ENCODE measurements at places on chromosomes 2 and 18. TPM values are rescaled to one million over a fixed set of nuclear protein-coding genes. Genes with fewer than 3 reads are reported as not detected.

Gene RMND5A
- total RNA-seq: 77.8 TPM

GRCh38 chr2:165312999-165313398, 73.8 kb downstream of the SCN2A start:
- no peak for DNase-seq

DNA sequence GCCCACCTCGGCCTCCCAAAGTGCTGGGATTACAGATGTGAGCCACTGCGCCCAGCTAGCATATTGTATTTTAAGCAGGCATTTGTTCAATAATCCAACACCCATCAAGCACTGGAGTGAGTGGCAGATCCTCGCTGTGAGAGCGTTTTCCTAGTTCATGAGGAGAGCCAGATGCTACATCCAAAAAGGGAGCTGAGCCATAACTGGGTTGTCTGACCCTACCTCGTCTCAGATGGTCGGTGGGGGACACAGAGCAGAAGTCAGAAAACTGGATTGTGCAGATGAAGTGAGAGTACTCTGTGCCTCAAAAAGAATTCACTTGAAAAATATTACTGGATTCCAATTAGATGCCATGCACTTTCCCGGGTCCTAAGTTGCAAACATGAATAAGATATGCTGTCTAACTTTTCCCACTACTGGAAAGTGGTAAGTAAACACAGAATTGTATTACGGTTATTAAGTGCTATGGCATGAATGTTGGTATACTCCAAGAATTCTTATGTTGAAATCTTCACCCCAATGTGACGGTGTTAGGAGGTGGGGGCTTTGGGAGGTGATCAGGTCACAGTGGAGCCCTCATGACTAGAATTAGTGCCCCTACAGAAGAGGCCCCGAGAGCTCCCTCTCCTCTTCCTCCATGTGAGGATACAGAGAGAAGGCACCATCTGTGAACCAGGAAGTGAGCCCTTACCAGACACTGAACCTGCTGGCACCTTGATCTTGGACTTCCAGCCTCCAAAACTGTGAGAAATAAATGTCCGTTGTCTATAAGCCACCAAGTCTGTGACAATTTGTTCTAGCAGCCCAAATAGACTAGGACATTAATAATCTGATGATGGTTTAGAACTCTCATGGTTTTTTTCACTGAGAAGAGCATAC, 21.5 kb downstream of the SOWAHC start:
- no peak for DNase-seq

DNA sequence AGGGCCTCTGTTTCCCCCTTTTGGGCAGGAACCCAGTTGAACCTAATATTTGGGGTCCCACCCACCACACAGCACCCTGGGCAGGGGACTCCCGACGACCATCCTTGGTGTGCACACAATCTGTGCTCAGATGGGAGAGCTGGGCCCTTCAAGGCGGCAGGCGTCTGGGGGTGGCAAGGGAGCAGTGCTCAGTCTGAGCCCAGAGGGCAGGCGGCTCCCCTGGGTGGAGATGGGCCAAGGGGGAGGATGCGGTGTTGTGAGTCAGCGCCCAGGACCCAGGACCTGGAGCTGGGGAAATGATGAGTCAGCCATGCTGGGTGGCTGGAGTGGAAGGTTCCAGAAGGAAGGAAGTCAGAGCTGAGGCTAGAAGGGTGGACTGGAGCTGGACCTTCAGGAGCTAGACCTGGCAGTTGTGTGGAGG, 3.8 kb downstream of the PROM2 start:
- no peak for DNase-seq

Gene MC2R
- not detected for total RNA-seq

DNA sequence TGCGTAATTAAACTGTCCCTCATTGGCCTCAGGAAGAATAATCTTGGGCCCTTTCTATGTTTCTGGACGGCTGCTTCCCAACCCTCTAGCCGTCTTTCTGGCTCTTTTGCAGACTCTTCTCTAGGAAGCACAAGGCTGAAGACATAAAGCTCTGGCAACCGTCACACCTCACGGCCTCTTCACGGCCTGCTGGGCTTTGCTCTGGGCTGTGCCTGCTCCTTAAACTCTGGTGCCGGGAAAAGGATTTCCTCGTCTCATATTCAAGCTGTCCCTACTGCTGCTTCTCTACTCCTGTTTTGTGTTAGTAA, 36.0 kb upstream of the WIPF1 start:
- no peak for DNase-seq

DNA sequence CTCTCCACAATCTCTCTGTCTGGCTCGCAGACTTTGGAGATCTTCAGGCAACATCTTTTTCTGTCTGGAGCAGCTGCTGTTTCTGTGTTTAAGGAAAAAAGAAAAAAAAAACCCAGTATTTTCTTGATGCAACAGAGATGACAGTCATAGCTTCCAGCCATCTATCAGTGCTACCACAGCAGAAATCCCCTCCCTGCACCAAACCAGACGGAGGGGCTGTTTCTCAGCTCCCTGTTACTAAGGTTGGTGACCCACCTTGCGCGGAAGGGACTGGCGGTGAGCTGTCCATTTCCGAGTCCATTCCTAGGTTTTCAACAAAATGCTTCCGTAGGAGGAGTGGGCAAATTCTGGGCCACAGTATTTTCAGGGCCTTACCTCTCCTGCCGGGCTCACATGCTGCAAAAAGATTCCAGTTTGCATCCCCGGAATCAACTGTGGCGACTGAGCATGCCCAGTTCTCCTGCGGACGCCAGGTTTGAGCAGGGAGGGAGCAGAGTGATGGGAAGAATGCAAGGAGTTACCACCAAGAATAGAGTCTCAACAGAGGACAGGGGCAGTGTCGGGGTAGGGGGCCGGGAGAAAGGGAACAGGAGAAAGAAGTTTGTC, 1.2 kb downstream of the SLC4A10 start:
- no peak for DNase-seq

DNA sequence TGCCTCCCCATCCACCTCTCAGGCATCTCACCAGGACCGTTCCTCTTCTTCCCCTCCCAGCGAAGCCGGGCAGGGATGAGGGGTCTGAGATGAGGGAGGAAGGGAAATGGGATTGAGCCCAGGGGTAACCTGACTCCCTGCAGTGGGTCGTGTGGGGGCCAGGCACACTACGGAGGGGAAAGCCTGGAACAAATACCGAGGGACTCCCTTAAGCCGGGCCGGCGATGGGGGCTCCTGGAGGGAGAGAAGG, 250 bp upstream of the SPEG start:
- no peak for DNase-seq

Gene TUBA3D
- total RNA-seq: not detected

Gene CABYR
- total RNA-seq: 0.47 TPM
